ENCODE measurements at places on chromosomes 4 and X. TPM values are rescaled to one million over a fixed set of nuclear protein-coding genes. Genes with fewer than 3 reads are reported as not detected.

NEIL3 gene
- total RNA-seq, result 6.1 TPM

DNA sequence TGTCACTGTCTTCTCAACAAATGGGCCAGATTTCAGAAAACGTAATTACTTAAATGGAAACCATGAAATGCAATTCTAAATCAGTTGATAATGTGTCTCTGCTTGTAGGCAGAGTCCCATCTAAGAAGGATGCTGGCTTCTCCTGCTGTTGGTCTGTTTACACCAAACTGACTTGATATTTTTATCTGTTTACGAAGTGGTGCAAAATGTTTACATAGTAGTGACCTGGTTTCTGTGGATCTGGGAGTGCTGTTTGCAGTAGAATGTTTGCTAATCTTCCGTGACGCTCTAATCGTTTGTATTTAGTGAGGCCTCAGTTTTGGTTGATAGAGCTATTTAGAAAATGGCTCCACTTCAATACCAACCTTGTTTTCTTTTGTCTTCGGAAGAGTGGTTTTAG, 213.5 kb downstream of the VEGFC start:
- no peak for DNase-seq

DNA sequence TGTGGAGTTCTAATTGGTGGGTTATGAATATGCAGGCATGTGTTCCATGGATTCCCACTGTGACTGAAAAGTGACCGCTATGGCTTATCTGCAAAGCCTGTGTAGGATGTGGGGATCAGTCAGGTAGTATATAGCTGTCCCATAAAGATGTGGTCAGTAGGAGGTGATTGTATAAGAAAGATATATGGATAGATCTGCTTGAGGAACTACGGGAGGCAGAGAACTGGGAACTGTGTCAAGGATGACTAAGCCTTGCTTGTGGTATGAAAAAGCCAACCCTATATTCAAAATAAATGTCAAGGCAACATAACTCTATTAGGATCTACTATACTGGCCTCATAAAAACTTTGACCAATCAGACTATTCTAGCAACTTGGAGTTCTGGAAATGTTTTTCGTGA, 185.2 kb downstream of the KLHL4 start:
- DNase-seq, result no peak

GRCh38 chr4:12658146-12658545, 826.0 kb downstream of the RAB28 start:
- DNase-seq, result no peak

GRCh38 chrX:13716455-13716854, 18.0 kb downstream of the TRAPPC2 start:
- DNase-seq, result no peak

GRCh38 chrX:102558607-102559006, 40.7 kb upstream of the ARMCX5 start:
- DNase-seq, result no peak

GAGE12F gene
- 0.99 TPM for total RNA-seq

DNA sequence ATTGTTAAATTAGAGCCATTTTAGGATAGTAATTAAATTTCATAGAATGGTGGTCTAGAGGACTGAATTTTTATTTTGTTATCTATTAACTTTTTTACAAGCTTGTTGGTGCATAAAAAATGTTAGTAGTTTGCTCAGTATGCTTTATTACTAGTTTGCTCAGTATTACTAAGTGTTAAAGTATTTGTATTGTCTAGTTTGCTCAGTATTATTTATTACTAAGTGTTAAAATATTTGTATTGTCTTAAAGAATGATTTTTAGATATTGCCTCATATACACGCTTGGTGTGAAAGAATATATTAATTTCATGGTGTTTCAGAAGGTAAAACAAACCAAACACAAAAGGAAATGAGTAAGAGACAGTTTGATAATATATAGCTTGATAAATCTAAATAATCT, 268.4 kb upstream of the MAGEB18 start:
- no peak for DNase-seq

GRCh38 chr4:184293552-184293951, 75.9 kb upstream of the ENPP6 start:
- peak; percentile 42 for DNase-seq

MAGEE1 gene
- 0.82 TPM for total RNA-seq

DNA sequence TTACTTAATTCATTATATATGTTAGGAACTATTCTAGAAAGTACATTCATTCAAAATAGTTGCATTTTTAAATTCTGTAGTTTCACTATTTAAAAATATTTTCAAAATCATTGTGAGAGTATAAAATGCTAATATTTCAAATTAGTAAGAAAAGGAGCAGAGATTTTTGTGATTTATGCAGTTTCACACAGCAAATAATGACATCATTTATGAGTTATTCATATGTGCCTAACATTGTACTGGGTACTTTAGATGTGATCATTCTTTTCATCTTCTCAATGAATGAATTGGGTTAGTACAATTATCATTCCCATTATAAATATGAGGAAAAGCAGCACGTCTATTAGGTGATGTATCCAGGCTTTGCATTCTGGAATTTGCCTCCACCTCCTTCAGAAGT, 1451.0 kb upstream of the IGFBP7 start:
- no peak for DNase-seq

Measured in colonic mucosa (tissue), 4 donors.